Fibroblast of skin of right biceps (primary cell): ENCODE measurements at places on chromosomes 3 and 15.
A peak's percentile ranks its signal among the peaks of the same experiment; 100 is the strongest.

DNA sequence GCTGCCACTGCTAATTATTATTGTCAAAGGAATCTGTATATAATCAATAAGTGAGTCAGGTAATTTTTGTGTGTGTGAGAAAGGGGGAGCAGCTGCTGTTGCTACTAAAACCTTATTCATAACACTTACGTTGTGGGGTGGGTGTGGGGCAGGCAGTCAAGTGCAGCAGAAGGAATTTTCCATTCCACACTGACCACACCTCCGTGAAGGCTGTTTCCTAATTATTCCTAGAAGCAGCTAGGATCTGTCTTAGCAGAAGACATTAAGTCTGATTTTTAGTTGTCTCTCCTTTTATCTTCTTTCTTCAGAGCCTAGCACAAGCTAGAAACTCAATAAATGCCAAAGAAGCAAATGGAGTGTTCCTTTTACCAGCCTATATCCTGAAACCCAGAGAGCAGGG lies 4.0 kb upstream of the U2SURP start:
- DNase-seq: no peak

DNA sequence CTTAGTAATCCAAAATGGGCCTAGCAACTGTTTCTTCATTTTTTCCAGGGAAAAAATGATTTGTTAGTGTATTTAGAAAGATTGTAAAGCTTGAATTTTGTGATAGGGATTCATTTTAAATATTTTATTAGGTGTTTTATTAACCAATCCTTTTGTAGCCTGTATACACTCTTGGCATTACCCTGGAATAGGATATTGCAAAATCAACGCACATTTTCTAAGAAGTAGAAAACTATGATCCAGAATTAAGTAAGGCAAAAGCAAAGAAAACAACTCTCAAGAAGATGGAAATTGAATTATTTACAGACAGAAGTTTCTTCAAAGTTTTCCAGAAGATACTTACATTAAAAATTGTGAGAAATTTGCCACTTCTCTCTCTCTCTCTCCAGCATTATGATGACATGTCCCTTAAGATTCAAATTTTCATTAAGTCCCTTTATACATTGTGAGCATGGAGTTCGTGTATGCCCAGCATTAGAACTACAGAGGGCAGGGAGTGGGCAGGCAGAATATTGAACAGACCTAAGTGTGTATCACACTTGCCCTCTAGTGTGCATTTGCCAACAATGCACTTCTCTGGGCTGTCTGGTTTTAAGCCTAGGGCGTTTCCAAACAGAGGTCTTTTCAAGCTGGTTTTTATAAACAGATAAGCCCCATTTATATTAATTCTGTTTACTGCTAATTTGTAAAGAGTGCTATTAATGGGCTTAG lies 28.5 kb upstream of the CMSS1 start:
- peak; percentile 67 for DNase-seq

DNA sequence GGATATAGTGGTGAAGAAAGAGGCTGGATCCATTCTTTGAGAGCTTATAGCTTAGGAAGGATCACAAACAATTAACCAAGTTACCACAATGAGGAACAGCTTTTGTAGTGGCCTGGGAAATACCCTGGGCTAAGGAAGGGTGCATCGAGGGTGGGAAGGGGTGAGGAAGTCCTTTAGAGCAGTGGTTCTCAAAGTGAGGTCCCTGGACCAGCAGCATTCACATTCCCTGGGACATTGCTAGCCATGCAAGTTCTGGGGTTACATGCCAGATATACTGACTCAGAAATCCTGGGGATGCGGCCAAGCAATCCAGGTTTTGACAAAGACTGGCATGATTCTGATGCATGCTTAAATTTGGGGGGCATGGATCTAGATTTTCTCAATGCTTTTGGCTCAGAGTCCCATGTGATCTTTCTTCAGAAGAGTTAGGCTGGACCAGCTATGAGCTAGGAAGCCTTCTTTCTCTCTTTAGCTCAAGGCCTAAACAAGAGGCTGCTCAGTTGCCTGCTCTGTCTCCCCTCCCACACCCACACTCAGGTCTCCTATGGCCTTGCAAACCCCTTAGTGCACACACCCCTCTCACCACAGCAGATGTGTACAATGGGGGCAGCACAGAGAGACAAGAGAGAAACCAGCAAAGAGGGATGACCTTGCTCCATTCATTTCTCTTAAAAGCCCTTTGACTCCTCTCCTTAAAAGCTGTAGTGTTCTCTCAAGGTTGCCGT lies 1.8 kb upstream of the CCR1 start:
- no peak for DNase-seq

DNA sequence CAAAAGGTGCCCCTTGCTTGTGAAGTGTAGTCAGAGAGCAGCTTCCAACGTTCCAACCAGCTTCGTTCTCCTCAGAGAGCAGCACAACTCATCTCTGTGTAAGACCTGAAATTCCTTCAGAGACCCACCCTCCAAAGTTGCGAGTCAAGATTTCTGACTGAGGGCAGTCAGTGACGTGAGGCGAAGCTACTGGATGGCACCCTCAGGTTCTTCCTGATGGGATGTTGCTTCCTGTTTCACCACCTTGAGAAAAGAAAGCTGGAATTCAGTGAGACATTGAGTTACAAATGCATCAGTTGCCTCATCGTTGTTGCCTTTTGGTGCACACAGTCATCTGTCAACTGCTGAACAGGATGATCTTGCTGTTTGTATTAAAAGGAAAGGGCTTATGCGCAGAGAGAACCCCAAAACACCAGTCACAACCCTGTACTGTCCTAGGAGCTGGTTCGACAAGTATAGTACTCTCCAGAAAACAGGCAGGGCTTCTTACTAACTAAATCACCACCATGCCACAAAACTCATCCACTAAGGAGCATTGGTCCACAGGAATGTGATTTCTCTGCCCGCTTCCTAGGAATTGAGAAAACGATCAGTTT lies at the start of gene CERS3:
CERS3 (minus strand) TSS at position 118 of the 596 bp plus-strand sequence. CDS start 27,101 bp downstream, outside the sequence.
- DNase-seq: no peak

DNA sequence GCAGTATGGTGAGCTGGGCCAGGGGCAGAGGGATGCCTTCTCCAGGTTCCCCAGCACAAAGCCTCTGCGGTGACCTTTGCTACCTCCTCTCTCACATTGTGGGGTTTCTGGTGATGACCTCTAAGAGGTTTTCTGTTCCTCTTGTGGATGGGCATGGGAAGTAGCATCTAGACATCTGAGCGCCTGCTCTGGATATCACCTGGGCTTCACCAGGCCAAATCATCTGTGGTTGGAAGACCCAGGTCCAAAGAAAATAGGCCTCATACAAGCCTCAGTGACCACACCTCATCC lies 7.0 kb downstream of the APEH start:
- no peak for DNase-seq

- DNase-seq: no peak
These were observed 79.8 kb downstream of the RFTN1 start for GRCh38 chr3:16433701-16434151.

DNA sequence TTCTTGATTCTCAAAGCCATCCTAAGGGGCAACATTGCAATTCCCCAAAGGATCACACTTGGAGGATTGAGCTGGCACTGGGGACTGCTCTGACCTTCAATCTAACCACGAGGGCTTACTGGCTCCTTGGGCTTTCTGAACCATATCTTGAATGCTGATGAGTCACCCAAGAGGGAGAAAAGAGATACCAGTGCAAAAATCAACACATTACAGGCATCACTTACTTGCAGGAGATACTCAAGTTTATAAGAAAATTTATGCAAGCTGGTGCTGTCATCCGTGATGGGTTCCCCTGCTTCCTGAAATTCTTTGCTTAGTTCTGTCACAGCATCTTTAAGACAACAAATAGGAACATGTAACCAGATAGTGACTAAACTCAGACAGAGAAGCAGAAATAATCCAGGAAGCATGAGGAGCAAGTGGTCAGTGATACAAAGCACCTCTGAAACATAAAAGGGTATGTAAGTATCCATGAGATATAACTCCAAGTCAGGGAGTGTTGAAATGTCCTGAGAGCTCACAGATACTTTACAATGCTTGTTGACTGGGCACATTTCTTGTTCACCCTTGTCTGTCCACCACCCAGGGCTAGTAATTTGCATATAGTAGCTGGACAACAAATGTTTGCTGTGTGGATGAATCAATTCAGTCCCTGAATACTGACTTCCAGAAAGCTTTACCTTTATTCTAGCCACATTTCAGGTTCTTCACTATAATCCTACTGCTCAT lies 14.1 kb downstream of the FYCO1 start:
- peak; percentile 65 for DNase-seq

DNA sequence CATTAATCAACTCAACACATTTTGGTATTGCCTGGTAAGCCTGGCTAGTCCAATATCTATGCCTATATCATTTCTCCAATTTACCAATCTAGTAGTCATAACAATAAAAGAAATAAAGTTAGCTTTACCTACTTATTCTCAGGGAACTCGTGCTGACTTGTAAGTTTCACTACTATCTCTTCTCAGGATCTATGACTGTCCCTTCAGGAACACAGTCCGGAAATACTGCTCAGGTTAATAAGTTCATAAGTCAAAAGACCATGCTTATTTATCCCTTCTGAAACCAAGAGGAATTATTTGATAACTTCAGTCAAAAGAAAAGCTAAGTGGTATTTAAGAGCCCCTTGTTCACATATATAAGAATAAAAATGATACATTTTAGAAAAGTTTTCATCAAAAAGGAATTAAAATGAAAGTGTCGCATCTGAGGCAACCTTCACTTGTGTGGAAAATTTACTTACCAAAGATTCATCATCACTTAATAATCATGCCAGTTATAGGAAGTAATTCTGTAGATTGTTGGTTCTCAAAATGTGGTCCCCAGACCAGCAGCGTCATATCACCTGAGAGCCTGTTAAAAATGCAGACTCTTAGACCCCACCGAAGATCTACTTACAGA lies 15.5 kb upstream of the THRB start:
- no peak for DNase-seq

- peak; percentile 43 for DNase-seq
These were observed 72.3 kb downstream of the BLM start for GRCh38 chr15:90789462-90789861.

DNA sequence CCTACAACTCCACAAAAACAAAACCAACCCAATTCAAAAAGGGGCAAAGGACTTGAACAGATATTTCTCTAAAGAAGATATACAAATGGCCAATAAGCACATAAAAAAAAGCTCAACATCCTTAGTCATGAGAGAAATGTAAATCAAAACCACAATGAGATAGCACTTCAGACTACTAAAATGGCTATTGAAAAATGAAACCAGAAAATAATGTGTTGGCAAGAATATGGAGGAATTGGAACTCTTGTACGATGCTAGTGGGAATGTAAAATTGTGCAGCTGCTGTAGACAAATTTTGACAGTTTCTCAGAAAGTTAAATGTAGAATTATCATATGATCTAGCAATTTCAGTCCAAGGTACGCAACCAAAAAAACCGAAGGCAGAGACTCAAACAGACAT lies 29.0 kb downstream of the KY start:
- no peak for DNase-seq

GRCh38 chr3:195101927-195102608 lies 168.9 kb downstream of the XXYLT1 start:
- DNase-seq: no peak

- DNase-seq: no peak
These were observed 418.8 kb downstream of the EPHB1 start for GRCh38 chr3:135213822-135214221.

- DNase-seq: no peak
These were observed 275.0 kb downstream of the ADAMTSL3 start for GRCh38 chr15:83928878-83929418.

GRCh38 chr3:111473550-111473949 lies 68.4 kb upstream of the CD96 start:
- peak; percentile 13 for DNase-seq

DNA sequence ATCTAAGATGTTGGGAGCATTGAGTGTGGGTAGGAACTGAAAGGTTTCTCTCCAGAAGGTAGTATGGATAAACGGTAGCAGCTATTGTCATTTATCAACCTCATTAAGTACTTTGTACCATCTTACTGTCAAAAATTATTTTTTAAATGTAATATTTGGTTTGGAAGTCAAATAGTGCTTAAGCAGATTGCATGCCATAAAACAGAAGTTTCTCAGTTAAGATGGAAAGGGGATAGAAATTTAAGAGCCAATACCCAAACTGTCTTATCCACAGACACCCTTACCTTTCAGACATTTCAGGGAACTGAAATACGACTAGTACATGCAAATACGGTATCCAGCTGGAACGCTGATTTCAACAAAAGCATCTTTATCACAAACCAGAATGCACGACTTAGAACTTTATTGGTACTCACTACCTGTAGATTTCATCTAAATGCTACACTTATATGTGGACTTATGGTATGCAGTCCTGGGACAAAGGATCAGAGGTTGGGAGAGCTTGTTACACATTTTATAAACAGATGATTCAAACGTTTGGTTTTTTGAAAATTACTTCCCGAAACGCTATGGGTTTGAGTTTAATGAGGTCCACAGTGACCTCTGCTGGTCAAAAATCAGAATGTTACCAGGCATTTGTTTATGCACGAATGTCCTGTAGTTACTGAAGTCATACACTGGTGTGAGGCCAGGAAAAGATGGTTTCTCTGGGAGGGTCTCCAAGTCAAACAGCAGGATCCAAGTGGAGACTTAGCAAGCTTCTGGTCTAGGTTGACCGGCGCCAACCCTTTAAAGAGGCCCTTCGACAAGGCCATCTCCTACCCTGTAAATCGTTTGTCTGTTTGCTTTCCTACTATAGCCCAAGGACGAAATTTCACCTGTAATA lies 45.7 kb upstream of the DUT start:
- peak; percentile 80 for DNase-seq

- no peak for DNase-seq
These were observed 189.0 kb upstream of the MCTP2 start for GRCh38 chr15:94042180-94042928.

GRCh38 chr3:125608419-125608818 lies 13.1 kb upstream of the OSBPL11 start:
- DNase-seq: no peak

GRCh38 chr15:98375513-98376340 lies 272.6 kb upstream of the IGF1R start:
- no peak for DNase-seq
